ENCODE measurements at places on chromosomes 5 and 9. TPM values are rescaled to one million over a fixed set of nuclear protein-coding genes. Genes with fewer than 3 reads are reported as not detected.

TNFSF15 gene
- total RNA-seq: 0.03 TPM

PCDHB16 gene
- total RNA-seq: 1.8 TPM

TRIM36 gene
- 1.6 TPM for total RNA-seq

LRRC14B gene
- total RNA-seq: 0.82 TPM

CD74 gene
- total RNA-seq: 12.7 TPM

TAF11L10 gene
- total RNA-seq: not detected

GHR gene
- 0.05 TPM for total RNA-seq

IL31RA gene
- total RNA-seq: 3.1 TPM

MSMP gene
- total RNA-seq: 1.4 TPM

PCDHGA3 gene
- not detected for total RNA-seq

ACTBL2 gene
- total RNA-seq: not detected

FRMPD1 gene
- 0.21 TPM for total RNA-seq

TAF7 gene
- total RNA-seq: 71.0 TPM

FOXB2 gene
- total RNA-seq: not detected

SHLD3 gene
- total RNA-seq: 3.3 TPM

DEPDC1B gene
- total RNA-seq: 22.2 TPM

TNC gene
- 5.7 TPM for total RNA-seq

AMBP gene
- total RNA-seq: 1.7 TPM

WNT8A gene
- not detected for total RNA-seq

NR5A1 gene
- total RNA-seq: 2.5 TPM

SLC25A48 gene
- total RNA-seq: not detected

AGXT2 gene
- not detected for total RNA-seq

LMX1B gene
- total RNA-seq: 2.6 TPM

CDH9 gene
- total RNA-seq: 0.10 TPM

SPOCK1 gene
- 15.6 TPM for total RNA-seq

ZNF462 gene
- total RNA-seq: 34.8 TPM

TXNDC8 gene
- total RNA-seq: not detected

SHISAL2B gene
- not detected for total RNA-seq

CLIC3 gene
- 6.2 TPM for total RNA-seq

GRM6 gene
- not detected for total RNA-seq

ACER2 gene
- total RNA-seq: 1.3 TPM

PTCD2 gene
- total RNA-seq: 13.0 TPM

OLFML2A gene
- 44.5 TPM for total RNA-seq

PCDHB10 gene
- total RNA-seq: 0.72 TPM

CMYA5 gene
- total RNA-seq: 0.31 TPM

ZNF79 gene
- total RNA-seq: 5.4 TPM
